ENCODE measurements at places on chromosomes 4 and X. TPM values are rescaled to one million over a fixed set of nuclear protein-coding genes. Genes with fewer than 3 reads are reported as not detected.

The DCAF12L1 gene
- not detected for total RNA-seq

- no peak overlapping the region for H3K27ac ChIP-seq
- no peaks in the 10 kb centered on the region for H3K36me3 ChIP-seq
- H3K4me3 ChIP-seq, result no peak overlapping the region
- peaks cover 11% of the 10 kb centered on the region for H3K4me1 ChIP-seq
- H3K27me3 ChIP-seq, result no peaks in the 10 kb centered on the region
These were observed 17.6 kb upstream of the LDB2 start for GRCh38 chr4:16916031-16916430.

DNA sequence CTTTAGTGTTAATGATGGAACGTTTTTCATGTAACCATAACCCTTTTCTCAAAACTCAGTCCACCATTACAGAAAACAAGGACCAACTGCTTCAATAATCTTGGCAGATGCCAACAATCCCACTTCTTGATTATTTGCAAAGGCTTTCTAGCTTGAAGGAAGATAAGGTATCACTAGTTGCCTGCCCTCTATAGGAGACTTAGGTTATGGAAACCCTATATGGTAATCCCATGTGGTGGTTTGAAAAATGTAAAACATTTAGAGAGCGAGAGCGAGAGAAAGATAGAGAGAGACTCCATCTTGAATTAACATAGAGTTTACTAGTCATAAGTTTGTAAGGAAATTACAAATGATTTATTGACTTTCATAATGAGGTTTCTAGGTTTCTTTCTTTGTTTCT is 1627.5 kb upstream of the TENM3 start:
- DNase-seq, result no peak
- H3K27me3 ChIP-seq, result no peaks in the 10 kb centered on the region
- no peak overlapping the region for H3K4me3 ChIP-seq
- H3K36me3 ChIP-seq, result no peaks in the 10 kb centered on the region
- no peak overlapping the region for H3K27ac ChIP-seq

GRCh38 chr4:78520808-78521226 is 30.8 kb upstream of the ANXA3 start:
- H3K27me3 ChIP-seq, result peaks cover 5% of the 10 kb centered on the region
- no peak for DNase-seq
- H3K4me3 ChIP-seq, result no peak overlapping the region
- no peak overlapping the region for H3K27ac ChIP-seq
- H3K36me3 ChIP-seq, result no peaks in the 10 kb centered on the region

GRCh38 chr4:189815404-189816192 is 125.1 kb upstream of the FRG1 start:
- no peak overlapping the region for H3K27ac ChIP-seq
- H3K36me3 ChIP-seq, result peaks cover 4% of the 10 kb centered on the region
- H3K27me3 ChIP-seq, result peaks cover 22% of the 10 kb centered on the region
- DNase-seq, result no peak
- no peaks in the 10 kb centered on the region for H3K4me1 ChIP-seq

DNA sequence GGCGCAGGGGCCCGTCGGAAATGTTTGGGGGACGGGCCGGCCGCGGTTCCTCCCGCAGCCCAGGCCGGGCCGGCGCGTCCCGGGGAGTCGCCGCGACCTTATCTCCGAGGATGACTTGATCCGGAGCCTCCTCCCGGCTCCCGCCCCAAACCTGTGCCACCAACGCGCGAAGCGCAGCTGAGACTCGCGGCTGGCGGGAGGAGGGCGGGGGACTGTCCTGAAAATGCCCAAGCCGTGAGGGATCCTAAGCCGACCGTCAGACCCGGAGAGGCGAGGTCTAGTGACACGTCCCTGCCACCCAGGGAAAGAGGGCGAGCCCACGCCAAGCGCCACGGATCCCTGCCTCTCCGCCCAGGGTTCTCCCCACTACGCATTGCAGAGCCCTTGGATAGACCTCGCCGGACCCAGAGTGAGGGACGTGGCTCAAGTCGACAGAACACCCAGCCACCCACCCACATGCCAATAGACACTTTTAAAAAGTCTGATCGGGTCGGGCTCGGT is 26.9 kb downstream of the UTP14A start:
- peak overlapping the region; percentile 68 for H3K4me3 ChIP-seq
- no peak for DNase-seq
- H3K27ac ChIP-seq, result no peak overlapping the region
- no peaks in the 10 kb centered on the region for H3K4me1 ChIP-seq
- H3K36me3 ChIP-seq, result no peaks in the 10 kb centered on the region

DNA sequence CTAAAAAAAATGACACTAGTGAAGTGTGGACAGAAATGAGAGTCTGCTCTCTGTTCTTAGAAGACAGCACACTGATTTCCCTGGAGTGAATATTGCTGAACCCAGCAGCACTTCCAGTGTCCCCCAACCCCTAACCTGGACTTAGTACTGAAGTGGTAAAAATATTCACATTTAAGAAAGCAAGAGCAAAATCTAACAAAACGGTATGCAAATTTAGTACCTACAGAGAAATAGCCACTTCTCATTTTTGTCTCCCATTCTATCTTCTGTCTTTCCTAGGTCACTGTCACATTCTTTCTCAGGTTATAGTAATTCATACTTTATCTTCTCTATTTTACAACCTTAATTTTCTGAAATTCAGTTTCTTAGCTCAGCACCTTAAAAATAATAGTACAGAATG is 274.7 kb downstream of the CFAP299 start:
- no peaks in the 10 kb centered on the region for H3K4me1 ChIP-seq
